ENCODE measurements at places on chromosomes 7 and 10.

DNA sequence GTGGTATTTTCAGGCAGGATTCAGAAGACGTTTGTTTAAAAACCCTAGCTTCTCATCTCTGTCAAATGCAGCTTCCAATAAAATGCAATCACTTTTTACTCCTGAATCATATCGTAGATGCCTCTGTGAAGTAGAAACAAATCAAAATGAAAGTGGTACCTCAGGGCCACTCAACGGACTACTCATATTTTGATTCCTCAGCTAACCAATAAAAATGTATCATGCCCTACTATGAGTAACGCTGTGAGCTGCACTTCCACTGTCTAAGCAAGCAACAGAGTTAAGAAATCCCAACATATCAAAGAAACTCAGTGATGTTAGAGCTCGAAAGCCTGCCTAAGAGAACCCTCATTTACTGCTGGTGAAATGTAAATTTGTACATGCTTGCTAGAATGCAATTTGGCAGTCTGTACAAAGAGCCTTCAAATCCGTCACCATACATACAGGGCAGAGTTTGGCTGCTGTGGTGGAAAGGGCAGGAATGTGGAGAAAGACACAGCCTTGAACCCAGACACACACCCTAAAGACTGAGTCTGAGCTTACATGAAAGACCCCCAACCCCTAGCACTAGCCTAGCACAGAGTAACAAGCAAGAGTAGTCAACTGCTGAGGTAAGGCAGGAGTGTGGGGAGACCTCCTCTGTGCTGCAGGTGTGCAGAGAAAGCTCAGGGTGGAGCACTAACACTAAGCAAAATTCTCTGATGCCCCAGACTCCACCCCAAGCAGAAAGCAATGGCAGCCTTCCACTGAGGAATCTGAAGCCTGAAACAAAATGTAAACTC, 151.5 kb downstream of the ANK3 start:
- DNase-seq = peak; percentile 27

DNA sequence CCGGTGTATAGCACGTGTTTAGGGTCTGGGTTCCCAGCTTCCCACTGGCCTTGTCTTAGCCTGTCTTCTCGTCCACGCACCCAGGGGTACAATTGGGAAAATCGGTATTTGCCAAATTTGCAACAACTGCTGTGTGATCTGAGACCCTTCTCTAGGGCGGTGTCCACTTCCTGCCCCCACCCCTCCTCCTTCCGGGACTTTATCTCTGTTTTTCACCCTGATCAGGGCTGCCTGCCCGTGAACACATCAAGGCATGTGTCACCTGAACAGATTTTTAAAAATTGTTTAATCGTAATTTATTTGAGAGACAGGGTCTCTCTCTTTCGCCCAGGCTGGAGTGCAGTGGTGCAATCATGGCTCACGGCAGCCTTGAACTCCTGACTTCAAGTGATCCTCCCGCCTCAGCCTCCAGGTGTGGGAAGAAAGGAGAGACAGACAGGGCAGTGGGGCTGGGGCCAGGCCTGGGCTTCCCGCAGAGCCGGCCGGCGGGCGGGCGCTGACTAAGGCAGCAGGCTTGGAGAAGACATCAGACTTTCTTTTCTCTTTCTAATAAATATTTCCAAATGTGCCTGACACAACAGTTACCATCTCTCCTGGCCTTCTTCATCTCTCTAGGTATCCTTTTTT, 27.5 kb downstream of the ELFN1 start:
- DNase-seq = no peak

DNA sequence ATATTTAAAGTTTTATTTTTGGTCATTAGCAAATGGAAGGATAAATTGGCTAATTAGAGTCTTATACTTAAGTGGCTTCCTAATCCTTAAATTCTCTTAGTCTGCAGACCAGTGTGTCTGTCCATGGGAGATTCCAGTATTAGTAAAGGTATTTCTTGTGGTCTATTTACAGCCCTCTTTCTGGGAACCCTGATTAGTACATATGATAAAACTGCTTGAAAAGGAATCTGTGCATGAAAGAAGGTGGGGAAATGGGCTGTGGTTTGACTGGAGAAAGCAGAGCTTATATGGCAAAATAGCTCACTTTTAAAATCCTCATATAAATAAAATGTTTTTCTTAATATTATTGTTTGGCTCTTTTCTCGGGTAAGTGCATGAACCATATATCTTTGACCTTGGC, 124.5 kb upstream of the RHOBTB1 start:
- DNase-seq = no peak

DNA sequence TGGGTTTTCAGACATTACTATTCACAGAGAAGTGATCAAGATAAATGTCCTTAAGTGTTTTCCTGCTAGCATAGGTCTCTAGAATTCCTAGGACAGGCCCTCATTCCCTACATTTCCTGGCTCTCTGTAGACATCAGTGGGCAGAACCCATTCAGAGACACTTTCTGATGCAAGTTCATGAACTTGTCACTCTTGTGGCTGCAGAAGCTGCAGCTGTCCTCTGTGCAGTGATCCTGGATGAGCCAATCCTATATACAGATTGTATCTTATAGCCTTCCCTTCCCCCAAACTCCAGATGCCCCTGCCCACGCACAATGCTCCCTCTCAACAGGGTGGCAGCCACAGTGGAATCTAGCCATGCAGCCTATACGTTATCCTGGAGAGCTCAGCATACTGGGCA, 12.6 kb upstream of the GRB10 start:
- DNase-seq = no peak

DNA sequence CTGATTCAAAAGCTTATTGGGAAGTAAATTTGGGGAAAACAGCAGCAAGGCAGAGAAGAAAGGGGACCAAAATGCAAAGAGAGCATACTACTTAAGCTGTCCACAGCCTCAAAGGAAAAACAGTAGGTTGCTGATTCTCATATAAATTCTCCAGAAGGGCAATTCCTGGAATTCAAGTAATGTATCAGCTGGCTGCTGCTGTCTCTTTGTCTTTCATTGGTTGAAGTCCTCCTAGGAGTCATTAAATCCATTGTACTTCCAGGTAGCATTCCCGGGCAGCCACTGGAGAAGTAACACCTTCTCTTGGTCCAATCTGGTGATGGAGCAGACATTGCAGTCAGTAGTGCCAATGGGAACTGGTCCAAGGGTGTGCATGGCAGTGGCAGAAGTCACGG, 22.7 kb downstream of the BET1 start:
- DNase-seq = no peak

DNA sequence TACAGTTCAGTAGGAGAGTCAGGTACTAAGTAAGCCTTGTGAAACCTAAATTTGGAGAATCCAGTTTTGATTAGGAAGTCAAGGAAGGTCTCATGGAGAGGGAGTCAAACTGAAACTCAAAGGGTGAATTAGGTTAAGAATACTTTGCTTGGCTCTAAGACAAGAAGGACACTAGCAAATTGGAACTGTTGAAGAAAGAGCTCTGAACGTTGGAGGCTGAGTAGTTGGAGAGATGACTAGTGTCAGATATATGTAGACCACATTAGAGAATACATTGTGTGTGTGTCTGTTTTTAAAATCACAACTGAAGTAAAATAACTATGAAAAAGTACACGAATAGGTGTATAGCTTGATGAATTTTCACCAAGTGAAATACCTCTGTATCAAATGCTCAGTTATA, 6.3 kb downstream of the VPS26A start:
- DNase-seq = no peak

GRCh38 chr10:61024856-61025201, 80.8 kb upstream of the RHOBTB1 start:
- DNase-seq = no peak

- DNase-seq = no peak
Observed at GRCh38 chr7:401495-401894, 111.5 kb downstream of the FOXL3 start.

GRCh38 chr10:113993489-113993991, 50.1 kb upstream of the ADRB1 start:
- DNase-seq = no peak

- DNase-seq = peak; percentile 89
Observed at GRCh38 chr10:48634198-48634983, 29.5 kb upstream of the ARHGAP22 start.

GRCh38 chr10:80540981-80541750, 3.5 kb downstream of the SH2D4B start:
- no peak for DNase-seq

DNA sequence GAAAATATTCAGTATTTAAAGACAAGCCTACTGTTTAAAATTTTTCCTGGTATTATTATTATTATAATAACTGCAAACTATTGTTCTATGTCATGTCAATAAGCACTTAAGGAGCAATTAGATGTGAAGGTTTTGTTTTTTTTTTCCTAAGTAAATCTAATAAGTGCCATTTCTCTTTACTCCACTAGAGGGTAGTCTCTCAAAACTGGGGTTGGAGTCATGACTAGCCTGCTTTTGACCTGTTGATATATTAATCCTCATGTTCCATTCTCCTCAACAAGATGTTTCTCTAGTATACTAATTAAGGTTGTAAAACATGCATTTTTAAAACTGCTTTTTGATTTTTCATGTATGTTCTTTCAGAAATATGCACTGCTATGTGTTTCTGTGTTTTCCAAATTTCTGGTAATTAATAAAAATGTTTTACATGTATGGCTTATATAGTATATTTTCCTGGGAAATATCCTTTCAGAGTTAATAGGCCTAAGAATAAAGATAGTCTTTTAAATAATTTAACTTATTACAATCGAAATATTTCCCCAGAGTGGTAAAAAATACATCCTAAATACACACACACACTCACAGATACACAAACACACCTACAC, 1.0 kb upstream of the LRRN3 start:
- DNase-seq = no peak

DNA sequence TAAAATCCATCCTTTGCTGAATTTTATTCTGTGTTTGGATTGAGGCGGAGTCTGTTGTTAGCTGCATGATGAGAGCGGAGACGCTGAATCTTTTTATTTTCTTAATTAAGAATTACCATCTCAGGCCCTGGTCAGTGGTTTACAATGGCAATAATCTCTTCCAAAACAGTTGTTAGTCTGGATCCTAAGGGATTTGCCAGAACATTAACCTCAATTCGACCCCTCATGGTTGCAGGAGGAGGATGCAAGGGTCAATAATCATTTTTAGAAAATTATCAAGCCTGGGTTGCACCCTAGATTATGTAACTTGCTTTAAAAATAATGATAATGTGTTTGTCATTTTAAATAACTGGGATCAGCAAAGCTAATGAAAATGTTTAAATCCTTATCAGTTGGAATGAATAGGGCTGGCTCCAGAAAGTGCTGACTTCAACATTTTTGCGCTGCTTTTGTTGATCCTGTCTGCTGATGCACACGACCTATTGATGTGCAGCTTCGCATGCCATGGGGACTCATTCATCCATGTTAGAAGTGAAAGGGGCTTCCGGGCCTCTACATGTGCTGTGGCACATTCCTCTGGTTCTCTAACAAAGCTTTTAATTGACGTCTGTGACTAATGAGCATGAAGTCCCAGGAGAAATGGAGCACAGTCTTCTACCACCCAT, 80.7 kb upstream of the KIAA1217 start:
- no peak for DNase-seq

DNA sequence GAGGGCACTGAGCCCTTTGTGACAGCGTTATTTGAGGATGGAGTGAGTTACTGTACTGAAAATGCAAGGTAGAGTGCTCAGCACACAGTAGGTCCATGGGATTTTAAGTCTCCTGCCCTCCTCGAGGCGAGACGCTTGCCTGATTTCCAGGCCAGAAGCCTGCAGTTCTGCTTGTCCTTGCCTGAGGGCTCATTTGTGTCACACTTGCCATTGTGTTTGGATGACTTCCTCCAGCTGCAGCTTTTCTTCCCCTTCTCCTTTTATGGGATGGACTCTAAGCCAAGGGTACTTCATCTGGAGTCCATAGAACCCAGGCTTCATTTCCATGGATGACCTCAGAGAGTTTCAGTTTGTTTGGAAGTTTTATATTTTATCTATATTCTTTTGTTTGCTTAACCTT, 304.2 kb upstream of the BMPER start:
- DNase-seq = no peak

- no peak for DNase-seq
Observed at GRCh38 chr7:115356139-115356746, 434.3 kb downstream of the MDFIC start.

DNA sequence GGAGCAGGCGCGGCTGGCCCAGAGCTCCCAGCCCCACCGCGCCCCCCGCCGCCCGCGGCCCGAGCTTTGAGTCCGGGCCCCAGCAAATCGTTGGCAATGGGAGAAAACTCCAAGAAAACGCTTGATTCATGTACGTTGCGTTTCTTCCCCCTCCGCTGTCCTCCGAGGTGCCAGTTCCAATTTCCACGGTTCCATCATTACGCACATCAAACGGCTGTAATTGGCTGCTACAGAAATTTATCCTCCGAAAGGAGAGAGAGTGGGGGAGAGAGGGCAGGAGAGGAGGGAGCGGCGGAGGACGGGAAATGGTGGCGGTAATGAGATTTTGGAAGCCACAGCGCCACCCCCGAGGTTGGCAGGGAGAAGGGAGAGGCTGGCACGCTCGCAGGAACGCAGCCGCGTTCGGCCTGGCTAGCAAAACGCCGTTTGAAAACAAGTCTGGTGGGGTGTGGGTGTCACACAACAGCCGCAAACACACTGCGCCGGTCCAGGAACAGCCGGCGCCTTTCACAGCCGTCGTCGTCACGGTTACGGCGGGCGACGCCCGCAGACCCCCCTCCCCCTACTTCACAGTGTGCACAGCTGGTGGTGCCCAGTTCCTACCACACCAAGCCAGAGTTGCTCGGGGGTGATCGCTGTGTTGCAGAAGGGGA, 57.5 kb downstream of the UNCX start:
- DNase-seq = peak; percentile 2

Measured in AG09309 (cell line).